Activated CD8-positive, alpha-beta memory T cell treated with anti-CD3 and anti-CD28 coated beads for 24 hours (primary cell): ENCODE measurements at places on chromosomes 2 and 18.

GRCh38 chr2:5076599-5076998 is 615.6 kb upstream of the SOX11 start:
- DNase-seq, result no peak

DNA sequence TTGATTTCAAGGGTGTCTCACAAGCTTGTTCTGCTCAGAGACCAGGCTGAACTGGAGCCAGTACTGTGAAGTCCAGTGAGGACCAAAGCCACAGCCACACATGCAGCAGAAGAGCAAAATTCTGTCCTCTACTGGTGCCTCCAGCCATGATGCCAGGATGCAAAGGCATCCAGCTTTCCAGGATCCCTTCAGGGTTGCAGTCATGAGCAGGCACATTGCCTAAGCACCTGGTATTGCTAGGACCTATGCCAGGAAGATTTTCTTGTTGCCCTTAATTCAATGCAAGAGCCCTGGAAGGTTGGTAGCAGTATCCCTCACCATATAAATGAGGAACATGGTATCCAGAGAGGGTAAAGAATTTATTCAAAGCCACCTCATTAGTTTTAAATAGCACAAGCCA is 78.9 kb upstream of the CYRIA start:
- DNase-seq, result no peak

DNA sequence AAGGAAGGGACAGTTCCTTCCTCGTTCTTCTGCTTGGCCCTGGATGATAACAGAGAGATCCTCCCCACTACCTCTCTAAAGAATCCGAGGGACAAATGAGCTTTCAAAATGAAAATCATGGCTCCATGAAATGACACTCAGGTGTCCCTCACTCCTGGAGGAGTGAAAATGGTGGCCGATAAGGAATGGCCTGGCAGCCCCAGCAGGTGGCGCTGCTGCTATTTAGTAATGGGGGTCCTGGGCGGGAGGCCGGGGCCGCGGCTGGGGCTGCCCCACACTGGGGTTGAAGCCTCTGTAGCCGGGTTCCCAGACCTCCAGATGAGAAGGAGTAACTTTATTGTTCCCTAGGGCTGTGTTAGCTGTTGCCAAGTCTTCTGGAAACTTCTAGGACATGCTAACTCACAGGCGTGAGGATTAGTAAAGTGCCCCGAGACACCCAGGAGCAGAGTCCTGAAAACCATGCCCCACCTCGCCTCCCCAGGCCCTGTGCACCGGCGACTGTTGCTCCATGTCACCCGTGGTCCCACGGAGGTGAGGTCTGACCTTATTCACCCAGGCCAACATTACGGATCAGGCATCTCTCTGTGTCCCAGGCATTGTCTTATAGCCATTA is 138.0 kb downstream of the CTIF start:
- DNase-seq, result peak; percentile 86

GRCh38 chr18:8994603-8995002 is 107.9 kb upstream of the NDUFV2 start:
- DNase-seq, result no peak

DNA sequence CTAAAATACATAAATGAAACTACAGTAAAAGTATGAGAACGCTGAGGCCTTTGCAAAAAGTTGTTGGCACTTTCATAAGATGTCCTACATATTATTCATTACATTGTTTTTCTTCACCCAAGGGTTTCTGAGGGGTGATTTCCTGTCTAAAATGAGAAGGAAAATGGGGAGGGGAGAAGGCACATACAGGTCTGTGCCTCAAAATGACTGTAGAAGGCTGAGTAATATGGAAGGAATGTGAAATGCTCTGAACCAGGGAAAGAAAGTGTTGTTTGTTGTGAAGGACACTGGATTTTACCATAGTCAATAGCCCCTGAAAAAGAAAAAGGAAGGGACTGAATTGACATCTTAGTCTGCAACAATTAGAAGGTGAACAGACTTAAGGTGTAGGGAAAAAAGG is 99.5 kb upstream of the RNF152 start:
- no peak for DNase-seq

- no peak for DNase-seq
Observed at GRCh38 chr2:38549851-38550250, 52.9 kb downstream of the HNRNPLL start.

DNA sequence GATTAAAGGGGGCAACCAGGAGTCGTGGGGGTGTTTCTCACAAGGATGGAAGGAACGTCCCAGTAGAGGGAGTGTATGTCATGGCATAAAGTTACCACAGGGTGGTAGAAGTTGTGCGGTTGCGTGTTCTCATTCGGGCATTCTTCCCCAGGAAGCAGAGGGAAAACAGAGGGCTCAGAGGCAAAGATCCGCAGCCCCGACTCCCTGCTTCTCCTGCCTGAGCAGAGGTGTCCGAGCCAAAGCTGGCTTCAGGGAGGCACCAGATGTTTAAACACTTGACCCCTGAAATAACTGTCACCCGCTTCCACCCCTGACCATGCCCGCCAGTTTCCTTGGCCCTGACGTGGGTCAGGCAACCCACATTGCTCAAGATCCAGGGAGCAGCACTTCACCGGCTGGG is 83.7 kb downstream of the EN1 start:
- DNase-seq, result no peak

GRCh38 chr2:206031950-206032567 is 53.9 kb downstream of the INO80D start:
- DNase-seq, result no peak

GRCh38 chr2:217517402-217517801 is 485.4 kb downstream of the TNS1 start:
- no peak for DNase-seq

DNA sequence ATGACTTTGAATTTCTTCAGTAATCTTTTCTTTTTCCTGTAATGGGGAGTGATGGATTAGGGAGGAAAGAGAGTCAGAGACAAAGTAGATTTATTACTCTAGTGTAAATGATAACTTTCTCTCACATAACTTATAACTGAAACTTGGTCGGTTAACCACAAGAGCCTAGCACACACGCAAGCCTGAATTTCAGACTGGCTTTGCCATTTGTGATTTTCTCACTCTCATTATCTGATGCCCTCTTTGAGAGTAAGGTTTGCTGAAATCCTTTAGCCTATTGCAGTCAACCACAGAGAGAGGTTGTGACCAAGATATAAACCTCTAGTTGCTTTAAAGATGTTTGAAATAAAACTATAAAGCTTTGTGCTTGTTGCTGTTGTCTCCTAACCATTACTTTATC is 117.9 kb upstream of the NETO1 start:
- no peak for DNase-seq

- DNase-seq, result no peak
Observed at GRCh38 chr18:32735781-32736180, 37.0 kb downstream of the KLHL14 start.

GRCh38 chr2:217959723-217960122 is 43.1 kb downstream of the TNS1 start:
- DNase-seq, result no peak

DNA sequence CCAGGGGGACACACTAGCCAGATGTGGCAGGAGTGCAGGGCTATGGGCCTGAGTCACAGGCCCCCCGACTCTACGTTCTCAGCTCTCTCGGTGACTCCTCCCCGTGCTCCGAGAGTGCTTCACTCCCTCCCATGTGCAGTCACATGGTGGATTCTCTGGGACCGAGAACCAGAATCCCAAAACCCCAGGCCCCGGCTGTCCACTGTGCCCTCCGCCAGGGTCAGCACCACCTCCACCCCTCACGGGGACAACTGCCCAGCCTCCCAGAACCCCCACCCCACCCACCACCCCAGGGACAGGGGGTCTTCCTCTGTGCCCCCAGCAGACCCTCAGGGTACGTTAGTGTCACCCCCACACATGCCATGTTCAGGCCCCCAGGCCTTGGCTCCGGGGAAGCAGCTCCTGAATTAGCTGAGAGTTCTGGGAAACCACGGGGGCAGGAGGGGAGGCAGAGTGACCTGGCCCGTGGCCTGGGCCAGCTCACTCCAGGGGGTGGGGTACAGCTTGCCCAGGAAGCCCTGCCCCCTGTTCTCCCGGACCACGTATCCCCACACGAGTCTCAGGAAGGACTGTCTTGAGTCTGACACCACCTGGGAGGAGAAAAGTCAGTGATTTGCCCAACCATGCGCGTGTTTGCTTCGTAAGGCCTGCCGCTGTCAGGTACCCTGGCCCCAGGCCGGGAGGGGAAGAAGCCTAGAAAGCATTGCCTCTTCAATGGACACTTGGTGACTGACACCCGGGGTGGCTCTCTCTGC is 4.4 kb downstream of the RAMP1 start:
- DNase-seq, result no peak

GRCh38 chr18:23330423-23330822 is 122.7 kb upstream of the RIOK3 start:
- no peak for DNase-seq

DNA sequence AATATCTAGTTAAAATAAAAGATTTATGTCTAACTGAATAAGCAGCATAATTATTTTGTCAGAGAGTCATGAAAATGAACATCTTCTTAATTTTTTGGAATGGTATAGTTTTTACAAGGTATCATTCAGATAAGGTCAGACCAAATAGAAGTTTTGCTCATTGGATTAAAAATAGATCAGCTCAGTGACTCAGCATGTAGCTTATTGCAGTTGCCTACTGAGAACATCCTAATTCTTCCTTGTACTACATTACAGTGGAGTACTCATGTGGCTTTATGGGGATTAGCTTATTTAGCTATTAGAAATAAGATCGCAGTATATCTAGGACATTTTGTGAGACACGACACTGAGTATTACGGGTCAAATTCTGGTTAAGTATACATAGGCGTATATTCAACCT is 38.2 kb upstream of the PPM1B start:
- no peak for DNase-seq

GRCh38 chr2:134420259-134420658 is 166.4 kb downstream of the MGAT5 start:
- DNase-seq, result no peak

- no peak for DNase-seq
Observed at GRCh38 chr2:162011706-162012564, 62.1 kb downstream of the DPP4 start.

- no peak for DNase-seq
Observed at GRCh38 chr2:222470802-222471468, 46.6 kb downstream of the SGPP2 start.

- DNase-seq, result no peak
Observed at GRCh38 chr2:160472839-160473251, 20.8 kb downstream of the RBMS1 start.

DNA sequence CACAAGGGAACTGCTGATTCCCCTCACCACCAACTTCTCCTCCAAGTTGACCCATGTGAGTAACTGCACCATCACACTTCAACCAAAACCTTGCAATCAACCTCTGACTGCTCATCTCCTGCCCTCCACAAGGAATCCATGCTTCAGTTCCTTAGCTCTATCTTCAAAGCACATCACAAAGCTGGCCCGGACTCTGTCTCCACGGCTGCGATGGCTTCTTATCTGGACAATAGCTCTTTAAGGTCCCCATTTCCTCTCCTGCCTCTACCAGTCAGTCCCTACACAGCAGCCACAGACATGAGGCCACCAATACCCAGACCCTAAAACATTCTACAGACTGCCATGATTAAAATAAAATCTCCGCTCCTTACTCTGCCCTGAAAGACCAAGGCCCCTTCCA is 25.7 kb downstream of the MBOAT2 start:
- no peak for DNase-seq
